ENCODE measurements at places on chromosomes 2 and 18. TPM values are rescaled to one million over a fixed set of nuclear protein-coding genes. Genes with fewer than 3 reads are reported as not detected.
A peak's percentile ranks its signal among the peaks of the same experiment; 100 is the strongest.

- DNase-seq, result no peak
These were observed 15.4 kb downstream of the PPM1B start for GRCh38 chr2:44184106-44184505.

- peak; percentile 24 for DNase-seq
These were observed 97.0 kb upstream of the MC4R start for GRCh38 chr18:60469387-60470100.

- DNase-seq, result no peak
These were observed 15.8 kb downstream of the ERLEC1 start for GRCh38 chr2:53802617-53803151.

- DNase-seq, result no peak
These were observed 221.3 kb upstream of the ITGA4 start for GRCh38 chr2:181235683-181236459.

- no peak for DNase-seq
These were observed 56.3 kb upstream of the TANC1 start for GRCh38 chr2:158912112-158912511.

Gene MTLN
- 8.6 TPM for polyA plus RNA-seq

Gene DNAH7
- polyA plus RNA-seq, result 5.0 TPM

Gene DES
- polyA plus RNA-seq, result 46.4 TPM

- no peak for DNase-seq
These were observed 41.3 kb downstream of the LHCGR start for GRCh38 chr2:48714245-48714644.

Gene NPHP1
- polyA plus RNA-seq, result 15.6 TPM

Gene SERPINB5
- not detected for polyA plus RNA-seq

DNA sequence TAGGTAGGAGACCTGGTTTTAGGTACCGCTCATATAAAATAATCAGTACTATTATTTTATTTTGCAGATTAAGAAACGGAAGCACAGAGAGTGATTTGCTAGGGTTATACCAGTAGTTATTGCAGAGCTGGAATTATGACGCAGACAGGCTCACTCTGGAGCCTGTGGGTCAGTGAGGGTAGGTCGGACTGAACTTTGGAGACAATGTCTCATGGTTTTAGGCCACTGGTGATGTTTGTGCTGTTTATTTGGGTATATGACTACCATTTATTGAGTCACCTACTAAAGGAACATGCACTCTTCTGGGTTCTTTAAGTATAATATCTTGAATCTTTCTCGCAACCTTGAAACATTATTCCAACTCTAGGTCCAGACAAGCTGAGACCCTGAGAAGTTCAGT is 33.5 kb upstream of the IL1R1 start:
- DNase-seq, result no peak

GRCh38 chr2:96116424-96116878 is at the start of gene ADRA2B:
ADRA2B (minus strand) TSS chr2:96116571; CDS start chr2:96116149, 422 bp downstream.
- peak; percentile 45 for DNase-seq

Gene LDLRAD4
- polyA plus RNA-seq, result 14.2 TPM

DNA sequence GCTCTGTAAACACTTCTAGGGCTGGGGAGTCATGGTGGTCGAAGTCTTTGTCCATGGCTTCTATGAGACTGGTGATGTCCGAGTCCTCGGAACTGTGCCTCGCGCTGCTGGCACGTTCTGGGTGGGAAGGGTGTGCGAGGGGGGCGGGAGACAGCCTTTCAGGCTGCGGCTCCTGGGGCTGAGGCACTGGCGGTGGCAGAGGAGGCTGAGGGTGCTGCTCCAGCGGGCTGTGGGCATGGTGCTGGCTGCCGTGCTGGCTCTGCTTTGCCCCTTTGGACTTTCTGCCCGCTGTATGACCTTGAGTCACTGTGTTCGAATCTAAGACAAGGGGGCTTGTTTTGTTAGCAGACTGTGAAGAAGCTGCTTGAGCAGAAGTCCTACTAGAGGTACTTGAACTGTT is 79.0 kb downstream of the ZAP70 start:
- DNase-seq, result no peak

- DNase-seq, result no peak
These were observed 475.2 kb upstream of the UBE2E3 start for GRCh38 chr2:180505203-180505602.

Gene TMEM247
- not detected for polyA plus RNA-seq

DNA sequence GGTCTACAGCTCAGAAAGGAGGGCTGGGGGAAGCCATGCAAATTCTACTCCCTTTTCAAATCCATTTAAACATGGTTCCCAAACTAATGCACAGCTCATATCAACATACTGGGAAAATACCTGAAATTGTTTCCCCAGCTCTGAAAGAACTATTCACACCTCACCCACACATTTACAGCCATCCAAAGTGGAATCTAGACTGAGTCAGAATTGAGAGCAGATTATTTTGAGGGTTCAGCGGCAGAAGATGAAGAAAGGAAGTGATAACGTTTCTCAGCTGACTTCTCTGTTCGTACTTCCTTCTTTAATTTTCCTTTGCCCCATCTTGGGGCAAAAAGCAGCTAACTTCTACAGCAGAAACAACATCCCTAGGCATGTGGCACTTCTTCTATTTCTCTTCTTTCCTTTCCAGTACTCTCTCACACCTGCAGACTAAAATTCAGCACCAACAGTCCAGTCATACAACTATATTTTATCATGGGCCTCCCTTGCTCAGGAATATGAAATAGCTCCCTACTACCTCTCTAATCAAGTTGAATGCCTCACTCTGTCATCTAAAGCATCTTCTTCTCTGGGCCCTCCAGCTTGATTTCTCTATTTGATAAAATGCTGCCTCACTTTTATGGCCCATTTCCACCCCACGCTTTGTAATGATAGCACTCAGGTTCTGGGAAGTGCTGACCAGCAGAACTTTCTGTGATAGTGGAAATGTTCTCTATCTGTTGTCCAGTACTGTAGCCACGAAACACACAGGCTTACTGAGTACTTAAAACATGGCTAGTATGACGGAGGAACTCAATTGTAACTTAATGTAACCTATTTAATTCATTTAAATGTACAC is 35.9 kb downstream of the ARHGAP25 start:
- no peak for DNase-seq

DNA sequence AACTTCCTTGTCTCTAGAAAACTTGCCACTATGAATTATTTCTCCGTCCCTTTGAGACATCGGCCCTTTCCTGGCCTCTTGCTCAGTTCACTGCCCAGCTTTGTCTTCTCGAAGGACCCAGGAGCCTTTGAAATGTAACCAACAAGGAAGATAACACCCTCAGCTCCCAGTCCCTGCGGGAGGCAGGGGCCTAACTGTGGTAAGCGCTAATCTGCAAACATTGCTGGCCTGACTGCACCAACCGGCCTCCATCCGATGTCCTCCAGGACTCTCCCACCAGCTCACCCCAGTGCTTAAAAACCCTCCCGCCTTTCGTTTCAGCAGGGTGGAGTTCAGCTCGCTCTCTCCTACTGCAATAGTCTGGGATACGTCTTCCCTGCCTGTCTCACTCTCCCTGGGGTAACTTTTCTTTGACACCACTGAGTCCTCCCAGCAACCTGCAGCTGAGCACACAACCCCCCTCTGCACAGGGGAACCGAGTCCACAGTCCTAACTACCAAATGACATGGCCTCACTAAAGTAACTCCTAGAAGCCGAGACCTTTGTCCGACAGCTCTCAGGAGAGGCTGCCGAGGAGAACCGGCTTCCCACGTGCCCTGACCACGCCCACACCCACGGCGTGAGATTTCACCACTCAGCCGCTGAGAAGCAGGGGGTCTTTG is 76.1 kb downstream of the MBP start:
- no peak for DNase-seq

DNA sequence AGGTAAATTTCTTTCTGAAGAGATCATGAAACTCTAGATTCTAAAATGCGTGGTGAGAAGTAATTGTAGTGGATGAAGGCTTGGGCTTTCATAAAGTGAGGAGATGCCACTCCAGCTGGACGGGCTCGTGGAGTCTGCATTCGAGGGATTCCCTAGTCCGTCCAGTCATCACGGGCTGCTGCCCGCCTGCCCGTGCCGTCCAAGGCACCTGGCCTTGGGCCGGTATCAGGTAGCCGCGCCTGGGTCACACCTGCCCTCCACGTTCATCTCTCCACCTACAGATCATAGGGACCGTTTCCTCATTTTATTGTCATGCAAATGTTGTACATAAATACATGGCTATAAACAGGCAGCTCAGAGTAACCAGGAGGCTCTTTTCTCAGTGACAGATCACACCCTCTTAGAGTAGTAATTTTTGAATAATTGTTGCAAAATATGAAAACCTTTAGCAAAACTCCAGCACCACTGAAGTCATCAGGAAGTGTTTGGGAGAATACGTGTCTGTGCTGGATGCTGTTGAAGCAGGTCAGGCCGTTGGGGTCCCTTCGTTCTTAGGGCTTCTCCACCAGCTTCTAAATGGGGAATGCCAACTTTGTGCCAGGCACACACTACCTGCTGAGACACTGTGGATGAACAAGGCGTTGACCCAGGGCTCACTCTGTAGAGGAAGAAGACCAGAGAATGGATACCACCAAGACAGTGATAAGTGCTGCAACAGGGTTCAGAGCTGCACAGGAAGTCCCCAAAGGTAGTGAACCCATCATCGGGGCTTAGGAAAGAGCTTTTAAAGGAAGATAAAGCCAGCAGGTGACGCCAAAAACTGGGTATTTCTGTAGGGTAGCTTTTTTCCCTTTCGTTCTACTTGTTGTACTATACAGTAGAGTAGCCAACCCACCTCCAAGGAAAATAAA is 112.5 kb downstream of the FAM210A start:
- no peak for DNase-seq

DNA sequence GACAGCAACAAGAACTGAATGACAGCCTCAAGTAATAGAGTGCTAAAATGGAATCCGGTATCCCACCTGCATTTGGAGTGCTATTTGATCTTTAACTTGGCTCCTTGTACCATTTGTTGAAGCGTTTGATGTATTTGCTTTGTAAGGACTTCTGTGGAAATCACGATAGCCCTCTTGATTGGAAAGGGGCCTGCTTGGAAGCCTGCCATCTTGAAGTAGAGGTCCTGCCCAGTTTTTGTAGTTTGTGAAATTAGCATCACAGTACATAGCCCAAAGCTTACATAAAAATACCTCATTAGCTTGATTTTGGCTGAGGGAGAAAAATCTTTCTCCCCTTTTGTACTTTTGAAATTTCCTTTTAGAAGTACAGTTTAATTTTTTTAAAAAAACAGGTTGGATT is 2.7 kb downstream of the CDCA7 start:
- DNase-seq, result peak; percentile 48

DNA sequence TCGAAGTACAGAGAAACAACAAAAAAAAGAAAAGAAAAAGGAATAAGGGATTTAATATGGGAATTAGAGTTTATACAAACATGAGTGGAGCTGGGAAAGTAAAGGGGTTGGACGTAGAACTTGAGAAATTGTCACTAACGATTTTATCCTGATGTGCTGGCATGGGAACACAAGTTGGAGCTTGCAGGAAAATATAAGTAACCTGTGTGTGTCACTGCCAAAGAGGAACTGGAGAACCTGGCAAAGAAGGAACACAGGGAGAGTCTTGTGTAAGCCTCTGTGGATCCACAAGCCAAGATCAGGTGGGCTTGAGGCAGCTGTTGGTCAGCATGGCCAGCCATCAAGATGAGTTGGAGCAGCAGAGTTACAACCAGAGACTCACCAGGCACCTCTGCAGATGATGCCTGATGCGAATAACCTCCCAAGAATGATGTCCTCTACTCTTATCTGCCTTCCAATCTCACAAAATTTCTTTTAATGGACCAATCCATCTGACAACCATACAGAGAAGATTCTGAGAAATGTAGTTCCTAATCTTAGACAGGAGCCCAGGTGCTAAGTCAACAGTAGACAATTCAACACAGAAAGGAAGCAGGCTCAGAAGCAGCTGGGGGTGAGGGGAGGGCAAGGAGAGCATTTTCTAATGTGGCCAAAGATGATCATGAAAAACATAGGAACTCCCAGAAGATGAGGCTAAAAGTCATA is 77.0 kb upstream of the SPOPL start:
- no peak for DNase-seq

Gene ADGRF3
- 1.9 TPM for polyA plus RNA-seq

GRCh38 chr2:200649724-200650123 is 63.9 kb downstream of the AOX1 start:
- no peak for DNase-seq

GRCh38 chr2:157304811-157305722 is 20.6 kb downstream of the ERMN start:
- peak; percentile 59 for DNase-seq

Gene EVA1A
- 30.1 TPM for polyA plus RNA-seq

GRCh38 chr18:38250971-38251370 is 685.4 kb upstream of the CELF4 start:
- DNase-seq, result no peak

- no peak for DNase-seq
These were observed 493.7 kb upstream of the TNP1 start for GRCh38 chr2:217353591-217353990.

DNA sequence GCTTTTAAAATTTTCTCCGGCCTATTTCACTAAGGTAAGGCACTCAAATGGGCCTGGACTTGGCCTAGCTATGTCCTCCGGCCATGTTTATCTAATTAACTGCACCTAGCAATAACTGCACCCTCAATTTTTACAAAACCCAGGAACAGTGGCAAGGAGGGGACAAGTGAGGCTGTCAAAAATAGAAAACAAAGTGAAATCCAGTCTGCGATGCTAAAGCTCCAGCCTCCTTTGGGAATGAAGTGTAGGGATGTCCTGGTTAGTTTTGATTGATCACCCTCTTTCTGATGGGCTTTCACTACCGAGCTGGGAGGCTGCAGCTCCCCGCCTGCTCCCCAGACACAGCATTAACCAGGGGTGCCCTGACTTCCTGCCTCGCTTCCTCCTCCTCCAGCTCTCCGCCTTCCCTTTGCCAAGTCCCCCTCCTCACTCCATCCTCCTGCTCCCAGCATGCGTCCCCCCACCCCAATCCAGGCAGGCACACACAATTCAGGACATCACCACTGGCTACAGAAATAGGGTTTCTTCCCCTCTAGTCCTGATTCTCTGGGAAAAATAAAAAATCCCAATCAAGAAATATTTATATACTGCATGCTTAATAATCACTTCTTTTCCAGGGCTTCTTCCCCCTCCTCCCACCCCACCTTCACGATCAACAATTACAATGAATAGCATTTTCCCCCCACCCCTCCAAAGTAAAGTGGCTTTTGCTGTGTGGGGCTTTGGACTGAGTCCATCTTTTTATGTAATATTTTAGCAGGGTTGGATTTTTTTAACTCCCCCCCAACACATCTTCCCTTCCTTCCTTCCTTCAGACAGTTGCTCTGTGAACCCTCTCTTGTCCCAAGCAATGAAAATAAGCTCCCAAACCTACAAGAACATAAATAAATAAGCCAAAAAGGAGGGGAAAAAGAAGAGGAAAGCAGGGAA is 3.3 kb upstream of the POU3F3 start:
- DNase-seq, result no peak

Gene GAREM1
- polyA plus RNA-seq, result 13.7 TPM

Gene VAMP8
- 54.6 TPM for polyA plus RNA-seq
